Mammary epithelial cell (primary cell): ENCODE measurements at places on chromosomes 4 and X. TPM values are rescaled to one million over a fixed set of nuclear protein-coding genes. Genes with fewer than 3 reads are reported as not detected.

The USP53 gene
- total RNA-seq: 62.0 TPM

The DUX4 gene
- total RNA-seq: not detected

The ADGRA3 gene
- total RNA-seq: 66.8 TPM

The LNX1 gene
- total RNA-seq: 0.83 TPM

The AMBN gene
- total RNA-seq: not detected in 2 replicates

The RAB40A gene
- 0.14 and 0.19 TPM in 2 replicates for total RNA-seq

The ADGRG4 gene
- not detected in 2 replicates for total RNA-seq

The ZNF711 gene
- total RNA-seq: 0.87 and 0.88 TPM in 2 replicates

The UCHL1 gene
- 0.40 and 2.3 TPM in 2 replicates for total RNA-seq

The CLNK gene
- total RNA-seq: not detected

The RBM41 gene
- total RNA-seq: 21.5 TPM

The HSFX1 gene
- 1.0 TPM for total RNA-seq

The CT45A1 gene
- total RNA-seq: not detected
